Naive thymus-derived CD4-positive, alpha-beta T cell (primary cell): ENCODE measurements at places on chromosomes 13 and 19. TPM values are rescaled to one million over a fixed set of nuclear protein-coding genes. Genes with fewer than 3 reads are reported as not detected.

The RXFP2 gene
- total RNA-seq = not detected in 2 replicates

The AP1M1 gene
- total RNA-seq = 140 and 149 TPM in 2 replicates

The PDX1 gene
- not detected for total RNA-seq

The PCDH9 gene
- 1.3 TPM for total RNA-seq

The NOTCH3 gene
- total RNA-seq = 0.80 TPM

The ZNF283 gene
- 7.7 TPM for total RNA-seq

The CNMD gene
- not detected for total RNA-seq

GRCh38 chr13:45941261-45941660 lies 89.7 kb upstream of the SIAH3 start:
- no peak for DNase-seq

- DNase-seq = no peak
Measured at GRCh38 chr13:99565478-99566124, 64.3 kb downstream of the TM9SF2 start.

DNA sequence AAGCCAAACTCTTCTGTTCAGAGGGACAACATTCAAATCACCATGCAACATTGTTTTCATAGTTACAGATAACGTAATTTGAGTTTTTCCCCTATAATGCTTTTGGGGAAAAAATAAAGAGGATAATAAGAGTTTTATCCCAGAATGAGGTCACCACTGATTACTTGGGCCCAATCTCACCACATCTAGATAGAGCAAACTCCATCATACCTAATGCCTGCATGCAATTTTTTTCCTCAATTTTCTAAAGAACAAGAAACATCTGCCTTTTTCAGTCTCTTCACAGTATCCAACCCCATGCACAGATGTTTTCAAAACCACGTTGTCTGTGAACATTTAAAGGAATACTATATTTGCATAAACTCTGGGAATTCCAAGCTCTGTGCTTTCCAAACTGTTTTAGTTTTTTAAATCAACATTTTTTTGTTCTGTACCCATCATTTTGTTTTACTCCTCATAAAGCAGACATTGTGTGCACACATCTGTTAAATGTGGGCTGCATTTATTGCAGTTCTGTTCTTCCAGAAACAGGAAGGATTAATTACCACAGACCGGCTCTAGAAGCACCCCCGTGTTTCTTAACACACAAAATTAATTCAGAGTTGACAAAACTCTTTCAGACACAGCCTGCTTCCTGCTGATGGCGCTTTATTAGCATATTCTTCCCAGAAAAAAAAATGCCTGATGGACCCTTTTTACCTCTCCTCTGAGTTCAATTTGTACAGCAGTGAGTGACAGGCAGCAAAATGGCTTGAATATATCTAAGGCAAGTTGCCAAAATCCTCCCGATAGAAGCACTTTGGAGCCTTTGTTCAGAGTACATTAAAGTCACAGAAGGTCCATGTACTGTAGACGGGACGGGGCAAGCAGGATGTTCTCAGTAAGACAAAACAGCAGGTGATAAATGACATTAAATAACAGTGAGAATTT lies 1171.9 kb downstream of the EFNB2 start:
- no peak for DNase-seq

DNA sequence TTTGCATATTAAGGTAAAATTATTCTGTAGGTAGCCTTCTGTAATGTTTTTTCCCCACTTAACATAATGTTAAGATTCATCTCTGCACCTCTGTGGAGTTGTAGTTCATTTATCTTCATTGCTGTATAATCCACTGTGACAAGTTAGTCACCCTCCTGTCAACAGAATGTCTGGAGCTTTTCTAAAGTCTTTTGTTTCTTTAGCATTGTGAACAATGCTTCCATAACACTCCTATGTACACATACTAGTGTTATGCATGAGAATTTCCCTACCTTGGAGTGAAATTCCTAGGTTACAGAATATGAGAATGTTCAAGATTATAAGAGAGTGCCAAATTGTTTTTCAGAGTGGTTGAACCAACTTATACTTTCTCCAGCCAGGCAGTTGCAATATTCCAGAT lies 113.5 kb downstream of the COG6 start:
- no peak for DNase-seq

GRCh38 chr19:4654437-4655361 lies 15.4 kb downstream of the TNFAIP8L1 start:
- DNase-seq = no peak

- DNase-seq = no peak
Measured at GRCh38 chr13:51478418-51479198, 25.8 kb upstream of the INTS6 start.

DNA sequence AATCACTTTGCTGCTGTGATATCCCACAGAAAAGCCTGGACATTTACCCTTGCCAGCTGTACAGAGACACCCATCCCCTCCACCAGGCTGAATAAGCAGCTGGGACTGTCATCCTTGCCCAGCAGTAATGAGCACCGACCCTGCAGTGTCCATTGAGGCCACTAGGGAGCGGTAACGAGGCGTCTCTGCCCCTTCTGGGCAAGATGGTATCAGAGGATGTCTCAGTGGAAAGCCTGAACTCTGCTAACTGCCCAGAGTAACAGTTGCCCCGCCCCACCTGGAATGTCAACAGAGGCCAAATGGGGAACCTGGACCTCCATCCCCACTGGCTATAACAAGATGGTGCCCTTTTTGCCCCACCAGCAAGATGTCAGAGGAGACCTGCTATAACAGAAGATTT lies 22.8 kb upstream of the CEACAM20 start:
- DNase-seq = no peak

DNA sequence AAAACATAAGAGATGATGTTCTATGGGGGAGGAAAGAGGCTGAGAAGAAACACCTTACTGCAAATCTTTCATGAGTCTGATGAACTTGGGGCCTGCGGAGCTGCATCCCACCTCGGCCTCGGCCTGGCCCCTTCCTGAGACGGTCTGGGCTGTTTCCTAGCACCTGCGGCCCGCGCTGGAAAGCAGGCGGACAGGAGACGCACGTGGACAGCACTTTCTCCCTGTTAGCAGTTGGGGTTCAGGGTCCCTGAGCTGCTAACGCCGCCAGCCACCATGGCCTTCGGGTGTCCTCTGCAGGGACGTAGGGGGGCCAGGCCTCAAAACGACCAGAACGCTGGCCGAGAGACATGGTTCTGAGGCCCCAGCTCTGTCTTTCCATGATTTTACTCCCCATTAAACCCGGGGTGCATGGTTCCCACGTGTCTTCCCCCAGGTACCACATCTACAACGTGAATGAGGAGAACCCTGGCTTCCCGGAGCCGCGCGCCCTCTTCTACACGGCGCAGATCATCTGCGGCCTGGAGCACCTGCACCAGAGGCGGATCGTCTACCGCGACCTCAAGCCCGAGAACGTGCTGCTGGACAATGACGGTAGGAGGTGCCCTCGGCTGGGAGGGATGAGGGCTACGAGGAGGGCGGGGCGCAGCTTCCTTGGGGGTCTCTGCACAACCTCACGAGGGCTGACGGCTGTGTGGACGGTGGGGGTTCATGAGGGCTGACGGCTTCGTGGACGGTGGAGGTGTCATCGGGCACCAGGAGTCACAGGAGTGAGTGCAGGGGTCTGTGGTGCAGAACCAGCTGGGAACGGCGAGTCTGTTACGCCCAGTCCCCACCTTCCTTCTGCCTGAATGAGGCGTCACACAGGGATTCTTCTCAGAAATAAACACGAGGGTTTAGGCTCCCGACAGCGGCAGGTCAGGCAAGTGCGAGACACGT lies 4.3 kb downstream of the GRK1 start:
- DNase-seq = no peak

GRCh38 chr19:13954185-13954584 lies 1.9 kb downstream of the DCAF15 start:
- no peak for DNase-seq

GRCh38 chr13:25920931-25921330 lies 130.9 kb downstream of the SHISA2 start:
- DNase-seq = no peak

- no peak for DNase-seq
Measured at GRCh38 chr13:33296793-33297425, 11.4 kb upstream of the STARD13 start.

GRCh38 chr13:101576455-101576854 lies 124.0 kb downstream of the ITGBL1 start:
- DNase-seq = no peak

- DNase-seq = no peak
Measured at GRCh38 chr13:102788683-102789082, 10.1 kb downstream of the POGLUT2 start.
